ENCODE measurements at places on chromosomes 1 and 21.

DNA sequence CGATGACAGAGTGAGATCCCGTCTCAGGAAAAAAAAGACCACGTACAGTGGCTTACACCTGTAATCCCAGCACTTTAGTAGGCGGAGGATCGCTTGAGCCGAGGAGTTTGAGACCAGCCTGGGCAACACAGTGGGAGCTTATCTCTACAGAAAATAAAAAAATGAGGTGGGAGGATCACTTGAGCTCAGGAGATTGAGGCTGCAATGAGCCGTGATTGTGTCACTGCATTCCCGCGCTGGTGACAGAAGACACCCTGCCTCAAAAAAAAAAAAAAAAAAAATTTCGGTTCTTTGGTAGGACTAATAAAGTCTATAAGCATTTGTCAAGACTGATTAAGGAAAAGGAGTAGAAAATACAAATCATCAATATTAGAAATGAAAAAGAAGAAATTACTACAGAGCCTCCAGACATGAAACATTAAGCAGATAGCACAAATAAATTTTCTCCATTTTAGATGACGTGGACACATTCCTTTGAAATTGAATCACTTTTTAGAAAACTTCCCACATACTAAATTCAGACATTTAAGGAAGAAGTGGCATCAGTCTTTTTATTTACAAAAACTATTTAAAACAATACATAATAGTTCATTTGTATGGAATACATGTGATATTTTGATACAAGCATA lies 30.4 kb downstream of the MORC3 start:
- DNase-seq = no peak

GRCh38 chr21:38401191-38401926 lies 96.9 kb downstream of the ERG start:
- DNase-seq = no peak

DNA sequence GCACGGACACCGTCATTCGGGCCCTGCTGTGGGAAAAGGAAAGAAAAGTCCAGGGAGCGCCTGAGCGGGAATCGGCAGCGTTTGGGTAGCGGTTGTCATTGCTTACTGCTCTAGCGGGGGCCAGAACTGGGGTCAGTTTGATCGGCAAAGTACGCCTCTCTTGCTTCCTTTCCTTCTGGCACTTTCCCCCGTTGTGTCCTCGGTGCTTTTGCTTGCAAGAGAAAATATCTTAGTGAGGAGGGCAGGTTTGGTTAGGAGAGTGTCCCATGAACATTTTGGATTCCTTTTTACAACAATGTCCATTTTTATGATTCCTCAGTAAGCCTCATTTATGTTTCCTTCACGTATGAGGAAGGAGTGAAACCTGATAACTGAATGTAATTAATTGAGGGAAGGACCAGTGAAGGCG lies 670 bp downstream of the ST3GAL3 start:
- DNase-seq = no peak

GRCh38 chr1:205360891-205361290 lies 4.2 kb upstream of the KLHDC8A start:
- DNase-seq = no peak
